ENCODE measurements at places on chromosomes 5 and 9.
A peak's percentile ranks its signal among the peaks of the same experiment; 100 is the strongest.

DNA sequence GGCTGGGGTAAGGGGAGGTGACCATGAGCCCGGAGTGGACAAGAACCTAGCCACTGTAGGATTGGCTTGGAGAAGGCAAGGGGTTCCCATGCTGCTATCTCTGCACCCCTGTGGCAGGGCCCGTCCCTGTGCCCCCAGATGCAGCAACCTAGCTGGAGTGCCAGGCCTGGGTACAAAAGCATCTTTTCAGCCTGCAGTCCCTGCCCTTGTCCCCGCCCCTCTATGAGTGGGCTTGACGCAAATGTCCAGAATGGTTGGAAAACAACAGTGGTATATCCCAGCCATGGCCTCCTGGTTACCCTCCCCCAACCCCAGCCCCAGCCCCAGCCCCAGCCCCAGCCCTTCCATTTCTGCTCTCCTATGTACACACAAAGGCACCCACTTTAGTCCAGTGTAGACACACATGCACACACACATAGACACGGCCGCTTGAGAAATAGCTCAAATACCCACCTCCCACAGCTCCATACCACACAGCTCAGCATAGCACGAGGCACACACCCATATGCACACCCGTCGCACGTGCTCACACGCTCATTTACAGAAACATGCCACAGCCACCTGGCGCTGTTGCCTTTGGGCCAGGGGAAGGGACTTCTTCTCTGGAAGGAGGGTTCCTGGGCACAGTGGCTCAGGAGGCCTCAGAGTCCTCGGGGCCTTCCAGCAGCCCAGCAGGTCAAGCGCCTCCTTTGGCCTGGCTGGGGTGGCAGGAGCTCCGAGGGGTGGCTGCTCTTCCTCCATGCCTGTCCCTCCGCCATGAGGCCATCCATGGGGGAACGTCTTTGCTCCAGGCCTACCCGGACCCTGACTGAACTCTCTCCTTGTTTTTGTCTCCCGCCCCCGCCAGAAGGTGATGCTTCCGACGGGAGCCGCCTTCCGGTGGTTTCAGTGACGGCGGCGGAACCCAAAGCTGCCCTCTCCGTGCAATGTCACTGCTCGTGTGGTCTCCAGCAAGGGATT, 34.1 kb downstream of the CXXC5 start:
- no peak for DNase-seq

DNA sequence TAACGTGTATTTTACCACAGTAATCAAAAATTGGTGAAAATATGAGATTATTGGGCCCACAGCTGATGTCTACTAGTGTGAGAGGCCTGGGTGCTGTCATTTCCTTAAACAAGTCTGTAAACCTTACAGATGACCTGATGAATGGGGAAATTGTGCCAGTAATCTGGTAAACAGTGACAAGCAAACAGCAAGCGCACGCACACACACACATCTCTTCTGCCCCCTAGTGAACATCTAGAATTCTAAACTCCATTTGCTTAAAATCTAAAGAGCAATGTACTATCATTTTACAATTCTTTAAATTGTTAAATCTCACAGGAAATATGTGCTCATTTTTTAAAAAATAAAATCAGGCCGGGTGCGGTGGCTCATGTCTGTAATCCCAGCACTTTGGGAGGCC, 7.5 kb upstream of the RAPGEF1 start:
- peak; percentile 49 for DNase-seq

DNA sequence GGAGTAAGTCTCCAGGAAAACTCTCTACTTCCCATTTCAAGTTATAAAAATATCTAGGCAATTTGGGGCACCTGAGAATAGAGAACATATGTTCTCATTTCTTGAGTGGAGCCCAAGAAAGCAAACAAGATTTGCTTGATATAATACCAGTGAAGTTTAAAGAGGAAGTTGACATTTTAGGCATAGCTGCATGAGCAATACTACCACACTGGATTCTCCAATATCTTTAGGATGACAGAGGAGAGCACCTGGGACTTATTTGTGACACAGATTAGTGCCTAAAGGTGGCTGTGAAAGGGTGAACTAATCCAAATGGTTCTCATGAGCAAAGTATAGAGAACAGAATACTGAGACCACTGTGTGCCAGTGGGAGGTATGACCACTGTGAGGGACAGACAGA, 423.5 kb upstream of the RIOK2 start:
- no peak for DNase-seq

- no peak for DNase-seq
Observed at GRCh38 chr5:75340714-75341478, 3.9 kb downstream of the HMGCR start.

- no peak for DNase-seq
Observed at GRCh38 chr5:172028167-172028566, 21.7 kb upstream of the FBXW11 start.

DNA sequence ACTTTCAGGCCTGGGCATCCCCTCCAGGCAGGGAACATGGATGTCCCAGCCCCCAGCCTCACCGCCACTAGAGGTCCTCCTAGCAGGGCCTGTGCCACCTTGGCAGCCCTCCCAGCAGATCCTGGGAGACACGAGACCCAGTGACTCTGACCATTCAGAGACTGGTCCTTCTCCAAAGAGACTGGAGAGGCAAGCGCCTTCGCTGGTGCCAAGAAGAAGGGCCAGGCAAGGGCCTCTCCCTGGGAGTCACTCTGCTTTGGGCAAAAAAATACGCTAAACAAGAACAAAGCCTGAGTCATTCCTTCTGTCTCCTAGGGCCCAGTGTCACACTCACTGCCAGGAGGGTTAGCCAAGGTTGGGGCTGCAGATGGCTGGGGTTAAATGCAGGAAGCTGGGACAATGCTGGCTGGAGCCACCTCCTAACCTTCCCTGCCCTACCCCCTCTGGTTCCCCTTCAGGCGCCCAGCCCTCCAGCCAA, 35.3 kb upstream of the SMIM23 start:
- no peak for DNase-seq

GRCh38 chr5:39102684-39103155, 28.5 kb upstream of the RICTOR start:
- no peak for DNase-seq

GRCh38 chr5:126808521-126808988, 31.6 kb downstream of the LMNB1 start:
- no peak for DNase-seq

DNA sequence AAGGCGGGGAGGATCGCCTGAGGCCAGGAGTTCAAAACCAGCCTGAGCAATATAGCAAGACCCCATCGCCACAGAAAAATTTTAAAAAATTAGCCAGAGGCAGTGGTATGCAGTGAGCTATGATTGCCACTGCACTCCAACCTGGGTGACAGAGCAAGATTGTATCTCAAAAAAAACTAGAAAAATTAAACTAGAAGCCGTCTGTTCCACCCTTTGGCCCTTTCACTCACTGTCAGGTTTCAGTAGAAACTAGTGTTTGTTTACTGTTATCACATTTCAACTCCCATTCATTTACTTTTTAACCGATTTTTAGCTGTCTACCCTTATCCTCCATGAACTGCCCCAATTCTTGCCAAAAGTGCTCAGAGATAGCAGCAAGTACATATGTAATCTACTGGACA, 8.3 kb downstream of the UGCG start:
- DNase-seq, result no peak

DNA sequence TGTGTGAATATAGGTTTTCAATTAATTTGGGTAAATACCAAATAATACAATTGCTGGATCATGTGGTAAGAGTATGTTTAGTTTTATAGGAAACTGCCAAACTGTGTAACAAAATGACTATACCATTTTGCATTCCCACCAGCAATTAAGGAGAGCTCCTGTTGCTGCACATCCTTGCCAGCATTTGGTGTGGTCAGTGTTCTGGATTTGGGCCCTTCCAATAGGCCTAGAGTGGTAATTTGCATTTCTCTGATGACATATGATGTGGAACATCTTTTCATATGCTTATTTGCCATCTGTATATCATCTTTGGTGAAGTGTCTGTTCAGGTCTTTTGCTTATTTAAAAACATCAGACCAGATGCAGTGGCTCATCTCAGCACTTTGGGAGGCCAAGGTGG, 11.6 kb upstream of the RFK start:
- DNase-seq, result no peak

- no peak for DNase-seq
Observed at GRCh38 chr5:124182133-124182532, 564.3 kb downstream of the ZNF608 start.

GRCh38 chr9:2026220-2026997, 11.3 kb downstream of the SMARCA2 start:
- no peak for DNase-seq

GRCh38 chr9:4812858-4813257, 20.1 kb downstream of the RCL1 start:
- no peak for DNase-seq

- DNase-seq, result no peak
Observed at GRCh38 chr9:17236147-17236546, 101.3 kb downstream of the CNTLN start.

DNA sequence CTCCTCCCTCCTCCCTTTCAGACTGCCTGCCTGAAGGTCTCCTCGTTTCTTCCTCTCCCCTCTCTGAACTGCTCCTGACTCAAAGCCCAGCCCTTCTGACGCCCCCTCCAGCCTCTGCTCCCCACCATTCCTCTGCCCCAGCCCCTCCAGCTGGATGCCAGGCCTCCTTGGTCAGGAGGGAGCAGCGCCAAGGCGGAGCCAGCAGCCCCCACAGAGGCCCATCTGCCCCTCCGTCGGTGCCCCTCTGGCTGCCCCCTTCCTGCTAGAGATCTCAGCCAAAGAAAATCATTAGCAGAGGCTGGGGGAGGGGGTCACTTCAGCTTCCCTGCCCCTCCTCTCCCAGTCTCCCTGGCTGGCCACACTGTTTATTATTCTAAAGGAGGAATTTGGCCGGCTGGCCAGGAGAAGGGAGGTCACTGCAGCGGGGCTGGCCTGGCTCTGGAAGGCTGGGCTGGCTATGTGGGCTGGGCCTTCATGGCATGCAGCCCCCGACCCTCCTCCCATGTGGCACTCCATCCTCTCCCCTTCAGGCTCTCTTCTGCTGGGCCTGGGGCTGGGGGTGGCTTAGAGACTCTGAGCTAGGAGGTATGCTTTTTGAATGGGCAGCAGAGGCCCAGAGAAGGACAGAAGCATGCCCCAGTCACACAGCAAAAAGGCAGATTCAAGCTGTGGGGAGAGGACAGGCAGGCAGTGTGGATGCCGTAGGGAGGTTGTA, 16.9 kb downstream of the PDGFRB start:
- no peak for DNase-seq

DNA sequence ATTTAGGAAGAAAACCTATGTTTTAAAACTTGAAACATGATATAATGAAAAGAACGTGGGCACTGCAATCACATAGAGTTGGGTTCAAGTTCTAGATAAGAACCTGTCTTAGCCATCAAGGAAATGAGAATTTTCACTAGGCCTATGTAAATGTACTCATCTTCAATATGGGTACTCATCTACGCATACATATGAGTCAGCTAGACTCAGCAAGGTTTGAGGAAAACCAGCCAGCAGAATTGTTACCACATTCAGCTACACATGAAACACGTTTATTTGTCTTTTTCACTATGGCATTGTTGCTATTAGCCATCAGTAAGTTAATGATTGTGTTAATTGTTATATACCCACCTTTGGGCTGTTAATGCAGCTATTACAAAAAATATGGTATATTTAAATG, 146.3 kb downstream of the CHSY3 start:
- no peak for DNase-seq

DNA sequence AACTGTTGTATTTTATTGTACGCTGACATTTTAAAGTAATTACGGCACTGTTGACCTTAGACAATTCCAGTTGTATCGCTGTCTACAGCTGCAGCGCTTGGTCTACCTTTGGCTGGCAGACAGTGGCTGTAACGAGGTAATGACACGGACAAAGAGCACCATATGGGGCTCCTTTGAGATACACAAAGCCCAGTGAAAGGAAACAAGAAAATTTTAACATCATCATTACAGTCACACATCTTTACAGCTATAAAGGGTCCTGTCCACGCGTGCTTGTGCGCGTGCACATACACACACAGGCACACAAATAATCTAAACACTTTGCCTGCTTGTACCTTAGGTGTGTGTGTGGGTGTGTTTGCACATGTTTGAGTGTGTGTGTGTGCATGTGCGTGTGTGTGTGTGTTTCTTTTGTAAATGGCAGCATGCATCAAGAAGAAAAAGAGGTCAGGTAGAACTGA, 946.0 kb downstream of the NR2F1-AS1 start:
- DNase-seq, result no peak

GRCh38 chr9:8531826-8532415, 732.3 kb upstream of the DMAC1 start:
- no peak for DNase-seq

DNA sequence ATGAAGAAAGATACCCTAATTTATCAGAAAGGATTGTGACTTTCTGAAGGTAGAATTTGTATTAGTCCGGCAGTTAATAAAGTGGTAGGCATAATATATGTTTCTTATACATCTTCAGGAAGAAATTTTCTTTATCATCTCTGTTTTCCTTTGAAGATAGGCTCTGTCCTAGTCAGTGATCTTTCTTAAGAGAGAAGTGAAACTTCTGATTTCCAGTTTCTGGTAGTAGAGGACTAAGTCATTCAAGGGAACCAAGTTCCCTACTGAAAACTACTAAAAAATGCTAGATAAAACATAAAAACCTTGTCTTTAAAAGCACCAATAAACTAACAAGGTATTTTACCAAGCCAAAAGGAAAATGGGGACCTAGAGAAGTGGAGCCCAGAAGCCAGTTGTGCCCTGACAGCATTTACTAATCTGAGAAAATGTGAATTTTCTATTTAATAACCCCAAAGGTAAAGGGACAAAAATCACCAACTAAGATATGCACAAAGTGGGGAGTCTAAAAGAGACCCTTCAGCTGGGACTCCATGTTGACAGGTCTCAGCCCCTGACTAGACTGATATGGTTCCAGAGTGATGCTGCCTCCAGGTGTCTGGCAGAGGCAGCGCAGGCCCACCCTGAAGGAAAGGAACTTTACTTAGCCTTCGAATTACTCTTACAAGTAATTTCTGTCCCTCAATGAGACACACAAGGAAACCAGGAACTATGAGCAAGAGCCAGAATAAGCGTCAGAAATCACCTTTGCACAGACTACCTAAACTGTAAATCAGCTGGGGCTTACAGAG, 72.7 kb downstream of the FAM78A start:
- DNase-seq, result peak; percentile 9

DNA sequence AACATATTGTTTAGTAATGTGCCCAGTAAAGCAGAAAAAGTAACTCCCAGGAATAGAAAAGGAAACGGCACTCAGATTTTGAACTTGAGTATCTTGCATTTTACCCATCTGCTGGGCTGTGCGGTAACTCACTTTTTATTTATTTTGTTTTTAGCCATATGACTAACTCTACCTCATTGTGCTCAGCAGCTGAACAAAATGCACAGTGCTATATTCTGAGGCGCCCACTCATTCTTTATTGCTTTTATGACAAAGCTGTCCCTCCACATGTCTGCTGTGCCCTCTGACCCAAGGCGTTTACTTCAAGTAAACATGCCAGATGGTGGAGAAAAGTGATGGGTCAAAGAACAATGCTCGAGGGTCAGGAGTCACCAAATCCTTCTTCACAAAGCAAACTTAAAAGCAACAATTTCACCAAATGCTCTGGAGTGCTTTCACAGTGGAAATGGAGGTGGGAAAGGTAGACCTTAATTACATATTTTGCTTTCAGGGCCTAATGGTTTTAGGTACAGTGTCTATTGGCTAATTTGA, 215.2 kb upstream of the ELAVL2 start:
- DNase-seq, result no peak

Data from CD4-positive, alpha-beta T cell treated with Interleukin-6 for 4 hours (primary cell).